ENCODE measurements at places on chromosomes 12 and 14.

DNA sequence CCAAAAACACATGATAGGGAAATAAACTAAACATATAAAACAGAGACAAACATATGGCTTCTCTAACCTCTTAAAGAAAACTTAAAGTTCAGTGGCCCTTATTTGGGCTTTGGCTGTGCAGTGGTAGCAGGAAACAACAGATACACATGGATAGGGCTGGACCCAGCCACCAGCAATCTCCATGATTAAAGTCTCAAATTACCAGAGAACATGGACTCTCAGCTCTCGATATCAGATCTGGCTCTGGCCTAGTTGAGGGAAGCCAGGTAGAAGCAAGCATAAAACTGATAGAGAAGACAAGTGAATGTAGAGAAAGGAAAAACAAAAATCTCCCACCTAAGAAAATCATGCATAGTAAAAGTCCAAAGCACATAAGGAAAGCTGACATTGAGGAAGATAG lies 164.8 kb downstream of the ITPR2 start:
- no peak for DNase-seq

- DNase-seq, result no peak
Observed at GRCh38 chr12:50676756-50677155, 87.1 kb upstream of the ATF1 start.

- DNase-seq, result peak; percentile 46
Observed at GRCh38 chr12:117328556-117329100, 32.8 kb downstream of the NOS1 start.

DNA sequence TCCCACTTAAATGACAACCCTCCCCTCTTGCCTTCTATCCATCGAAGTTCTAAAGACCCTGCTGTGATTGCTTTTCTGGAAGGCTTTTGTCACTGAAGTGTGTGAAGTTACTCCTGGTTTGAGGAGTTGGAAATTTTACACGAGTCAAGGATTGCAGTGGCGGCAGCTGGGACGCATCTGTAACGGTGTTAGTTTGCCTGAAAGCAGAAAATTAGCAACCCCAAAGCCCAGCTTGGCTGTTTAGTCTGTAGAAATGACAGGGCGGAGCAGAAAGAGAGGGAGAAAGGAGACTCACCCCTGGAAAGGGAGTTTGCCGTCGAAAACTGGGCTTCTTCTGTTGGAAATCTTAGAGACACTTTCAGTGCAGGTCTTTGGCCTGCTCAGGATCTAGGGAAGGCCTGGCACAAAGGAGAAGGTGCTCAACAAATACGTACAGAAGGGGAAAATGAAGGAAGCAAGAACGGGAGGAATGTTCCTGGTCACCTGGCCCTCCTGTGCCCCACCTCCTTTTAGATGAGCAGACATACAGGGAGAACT lies 931 bp upstream of the MYF5 start:
- no peak for DNase-seq

- DNase-seq, result no peak
Observed at GRCh38 chr14:49366416-49366815, 219.8 kb downstream of the RPS29 start.

DNA sequence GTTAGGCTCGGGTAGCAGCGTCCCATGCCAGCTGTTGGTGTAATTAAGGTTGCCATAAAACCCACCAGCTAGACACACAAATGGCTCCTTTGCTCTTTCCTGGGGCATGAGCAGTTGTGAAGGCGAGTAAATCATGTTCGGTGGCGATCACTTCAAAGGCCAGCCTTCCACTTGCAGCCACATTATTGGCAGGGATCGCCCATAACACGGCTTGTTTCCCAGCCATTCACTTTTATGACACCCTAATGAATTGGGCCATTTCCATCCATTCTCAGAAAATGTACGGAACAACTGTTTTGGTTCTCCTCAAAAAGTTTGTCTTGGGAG lies 63.4 kb downstream of the BEGAIN start:
- DNase-seq, result peak; percentile 96

DNA sequence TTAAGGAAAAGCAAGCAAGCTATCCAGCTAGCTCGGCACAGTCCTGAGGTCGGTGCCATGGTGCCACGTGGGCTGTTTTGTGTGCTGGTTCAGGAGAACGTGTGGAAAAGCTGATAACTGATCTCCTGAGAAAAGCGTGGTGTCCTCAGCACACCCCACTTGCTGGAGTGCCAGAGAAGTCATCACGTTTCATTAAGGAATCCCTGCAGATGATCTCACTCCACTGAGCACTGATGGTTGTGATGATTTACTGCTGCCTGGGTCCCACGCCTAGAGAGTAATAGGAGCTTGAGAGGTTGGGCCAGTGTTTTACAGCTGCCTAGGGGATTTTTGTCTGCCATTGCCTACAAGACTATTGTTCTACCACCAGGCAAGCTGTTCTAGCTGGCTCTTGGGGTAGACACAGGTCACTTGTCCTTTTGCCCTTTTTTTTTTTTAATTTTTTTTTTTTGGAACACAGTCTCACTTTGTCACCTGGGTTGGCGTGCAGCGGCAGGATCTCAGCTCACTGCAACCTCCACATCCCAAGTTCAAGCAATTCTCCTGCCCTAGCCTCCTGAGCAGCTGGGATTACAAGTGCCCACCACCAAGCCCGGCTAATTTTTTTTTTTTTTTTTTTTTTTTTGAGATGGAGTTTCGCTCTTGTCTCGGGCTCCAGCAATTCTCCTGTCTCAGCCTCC lies 42.3 kb upstream of the EVL start:
- DNase-seq, result peak; percentile 15

DNA sequence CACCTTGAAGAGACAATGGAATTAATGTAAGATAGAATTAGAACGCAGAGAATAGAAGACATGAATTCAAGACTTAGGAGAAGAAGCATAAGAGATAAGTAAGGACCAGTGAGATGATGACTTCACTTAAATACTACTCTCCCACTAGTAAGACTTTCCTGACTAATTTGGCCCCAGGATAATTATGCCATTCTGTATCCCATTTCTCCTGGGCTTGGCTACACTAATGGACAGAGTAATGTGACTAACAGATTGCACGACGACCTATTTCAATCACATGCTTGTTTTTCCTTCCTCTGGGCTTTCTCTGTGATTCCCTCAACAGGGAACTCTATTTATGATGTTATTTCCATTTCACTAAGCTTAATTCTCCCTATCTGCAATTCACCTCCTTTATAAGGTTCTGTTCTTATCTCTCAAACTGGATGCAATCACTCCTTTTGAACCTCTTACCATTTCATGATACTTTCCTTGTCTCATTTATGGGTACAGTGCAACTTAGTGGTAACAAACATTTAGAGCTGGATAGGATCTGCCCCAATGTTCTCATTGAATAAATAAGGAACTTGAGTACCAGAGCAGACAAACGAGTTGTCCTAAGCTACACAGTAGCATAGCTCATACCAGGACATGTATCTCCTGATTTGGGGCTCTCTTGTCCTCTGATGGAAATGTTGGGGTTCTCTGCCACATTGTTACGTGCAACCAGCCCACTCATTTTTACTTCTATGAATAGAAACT lies 102.7 kb downstream of the BTG1 start:
- DNase-seq, result no peak

- no peak for DNase-seq
Observed at GRCh38 chr12:83753904-83754303, 1067.2 kb downstream of the TMTC2 start.

- DNase-seq, result no peak
Observed at GRCh38 chr12:26727482-26728204, 105.4 kb downstream of the ITPR2 start.

DNA sequence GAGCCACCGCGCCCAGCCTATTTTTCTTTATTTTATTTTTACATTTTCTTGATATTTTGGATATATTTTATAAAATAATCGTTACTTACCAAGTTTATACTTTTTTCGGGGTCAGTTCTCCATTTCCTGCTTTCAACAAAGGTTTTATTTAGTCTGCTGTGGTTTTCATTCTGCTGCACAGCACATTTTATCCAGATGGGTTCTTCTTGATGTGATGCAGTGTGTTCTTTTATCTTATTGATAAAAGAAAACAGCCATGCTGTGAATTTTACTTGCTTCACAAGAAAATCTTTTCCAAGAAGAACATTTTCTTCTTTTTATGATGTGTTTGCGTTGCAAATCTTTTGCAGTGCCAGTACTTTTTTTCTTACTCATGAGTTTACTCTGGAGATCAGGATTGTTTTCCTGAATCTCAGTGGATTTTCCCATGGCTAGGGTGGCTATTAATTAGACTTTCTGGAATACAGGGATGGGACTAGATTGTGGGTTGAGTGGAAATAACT lies 192.5 kb downstream of the ADGRD1 start:
- no peak for DNase-seq

GRCh38 chr12:71208053-71208685 lies 50.4 kb upstream of the TSPAN8 start:
- DNase-seq, result no peak

- no peak for DNase-seq
Observed at GRCh38 chr12:24815114-24815423, 133.8 kb downstream of the BCAT1 start.

DNA sequence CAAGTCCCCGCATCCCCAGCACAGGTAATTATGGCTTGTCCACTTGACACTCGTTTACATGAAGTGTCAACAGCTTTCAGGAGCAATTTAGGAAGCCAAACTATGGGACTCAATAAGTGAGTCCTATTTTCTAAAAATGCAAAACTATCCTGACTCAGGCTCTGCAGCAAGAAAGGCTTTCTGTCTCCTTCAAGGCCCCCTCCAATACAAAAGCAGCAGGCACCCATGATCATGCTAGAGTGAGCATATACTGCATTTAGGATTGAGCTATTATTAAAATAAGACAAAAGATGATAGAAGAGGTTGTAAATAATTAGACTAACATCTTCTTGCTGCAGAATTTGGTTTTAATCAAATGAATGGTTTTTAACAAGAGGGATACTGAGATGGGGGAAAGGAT lies 3.2 kb downstream of the SIX6 start:
- DNase-seq, result no peak

DNA sequence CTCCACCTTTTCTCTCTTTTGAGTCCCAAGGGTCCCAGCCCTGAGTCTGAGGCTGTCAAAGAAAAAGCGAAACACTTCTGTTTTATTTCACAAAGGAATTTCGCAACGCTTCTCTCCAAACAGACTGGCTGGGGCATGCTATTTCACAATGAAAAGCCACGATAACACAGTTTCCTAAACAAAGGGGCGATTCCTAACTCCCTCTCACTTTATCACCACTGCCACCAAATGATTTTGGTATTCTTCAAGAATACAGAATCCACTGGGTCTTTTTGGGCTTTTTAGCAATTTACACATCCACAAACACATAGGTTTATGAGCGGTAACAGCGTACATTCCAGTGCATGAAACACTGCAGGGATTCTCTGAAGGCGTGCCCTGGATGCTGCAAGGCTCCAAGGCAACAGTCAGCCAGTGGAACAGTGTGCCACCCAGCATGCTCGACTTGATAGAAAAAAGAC lies 161.2 kb downstream of the DAD1 start:
- no peak for DNase-seq

- DNase-seq, result no peak
Observed at GRCh38 chr12:99110868-99111267, 465.8 kb downstream of the APAF1 start.

DNA sequence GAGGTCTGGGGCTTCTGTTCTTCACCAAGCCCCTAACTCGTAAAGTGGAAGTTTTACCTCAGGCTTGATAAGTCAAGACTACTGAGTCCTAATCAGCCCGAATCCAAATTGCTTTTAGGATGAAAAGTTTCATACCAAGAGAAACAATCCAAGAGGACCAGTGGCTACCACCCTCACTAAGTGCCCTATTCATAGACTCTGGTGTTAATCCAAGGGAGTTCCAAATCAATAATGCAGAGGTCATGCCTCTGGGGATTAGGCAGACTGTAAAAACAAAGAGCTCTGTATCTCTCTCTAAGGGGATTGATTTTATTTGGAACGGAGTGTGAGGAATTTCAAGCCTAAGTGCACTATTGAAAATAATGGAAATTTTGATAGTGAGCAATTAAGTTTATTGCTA lies 76.3 kb upstream of the LMNTD1 start:
- DNase-seq, result no peak

- DNase-seq, result no peak
Observed at GRCh38 chr12:66719862-66720261, 41.0 kb upstream of the GRIP1 start.

GRCh38 chr12:94663702-94664101 lies 13.3 kb upstream of the TMCC3 start:
- no peak for DNase-seq

GRCh38 chr14:22469538-22470303 lies 119.3 kb downstream of the DAD1 start:
- DNase-seq, result no peak

DNA sequence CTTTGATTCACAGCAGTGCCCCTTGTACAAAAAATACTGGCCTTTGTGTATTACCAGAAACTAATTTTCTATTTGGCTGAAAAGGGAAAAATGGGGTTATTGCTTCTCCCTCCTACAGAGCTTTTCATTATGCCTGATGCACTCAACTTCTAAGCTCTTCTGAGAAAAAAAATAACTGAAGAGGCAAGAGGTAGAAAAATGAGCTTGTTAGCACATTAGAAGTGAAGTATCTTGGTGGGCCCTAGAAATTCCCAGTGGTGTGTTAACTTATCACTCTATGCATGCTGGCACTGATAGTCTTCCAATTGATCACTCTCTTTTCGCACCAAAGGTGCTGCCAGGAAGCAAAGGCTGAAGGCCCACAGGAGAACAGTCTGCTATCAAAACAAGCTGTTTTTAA lies 17.1 kb downstream of the INSM2 start:
- DNase-seq, result no peak

DNA sequence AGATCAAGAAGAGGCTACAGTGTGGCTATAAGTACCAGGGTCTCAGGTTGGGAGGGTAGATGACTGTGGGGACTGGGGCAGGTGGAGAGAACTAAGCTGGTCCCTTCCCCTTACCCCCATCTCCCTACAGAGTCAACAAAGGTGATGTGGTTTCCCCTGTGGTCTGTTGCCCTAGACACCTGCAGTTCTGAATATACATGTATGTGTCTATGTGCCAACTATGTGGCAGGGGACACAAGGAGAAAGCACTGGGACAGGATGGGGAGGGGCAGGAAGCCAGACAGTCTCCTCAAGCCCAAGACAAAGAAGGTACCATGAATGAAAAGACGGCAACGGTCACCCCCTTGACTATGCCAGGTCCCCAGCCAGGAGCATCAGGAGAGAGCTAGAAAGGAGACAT lies 4.5 kb upstream of the HDAC7 start:
- DNase-seq, result no peak

- no peak for DNase-seq
Observed at GRCh38 chr12:80485222-80485987, 41.4 kb downstream of the PTPRQ start.

DNA sequence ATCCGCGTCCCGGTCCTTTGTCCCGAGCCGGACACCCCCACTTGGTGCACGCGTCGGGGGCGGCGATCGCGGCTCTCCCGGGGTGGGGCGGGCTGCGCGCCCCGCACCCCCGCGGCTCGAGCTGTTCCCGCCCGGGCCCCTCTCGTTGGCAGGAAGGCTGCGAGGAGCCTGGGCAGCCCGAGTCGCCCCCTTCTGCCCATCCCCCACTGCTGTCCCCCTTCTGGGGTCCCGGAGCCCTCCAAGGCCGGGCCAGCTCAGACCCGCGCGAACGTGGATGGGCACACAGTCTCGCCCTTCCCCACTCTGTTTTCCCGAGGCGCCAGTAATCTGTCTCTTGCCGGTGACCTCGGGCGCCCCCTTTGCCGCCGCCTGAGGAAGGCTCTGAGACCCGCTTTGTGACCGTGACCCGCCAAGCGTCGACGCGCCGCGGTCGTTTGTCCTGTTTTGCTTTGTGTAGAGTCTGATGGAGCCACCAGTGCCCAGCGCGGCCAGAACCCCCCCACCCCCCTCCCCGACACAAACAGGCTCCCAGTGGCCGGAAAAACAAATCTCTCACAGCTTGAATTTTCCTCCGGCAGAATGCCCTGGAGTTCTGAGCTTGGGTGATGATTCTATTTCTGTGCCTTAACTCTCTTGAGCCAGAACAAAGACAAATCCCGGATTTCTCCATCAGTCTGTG lies 610 bp downstream of the C14orf132 start:
- DNase-seq, result peak; percentile 49

- no peak for DNase-seq
Observed at GRCh38 chr14:74978416-74978947, 23.1 kb upstream of the PGF start.
